ENCODE measurements at places on chromosomes 7 and 10.

DNA sequence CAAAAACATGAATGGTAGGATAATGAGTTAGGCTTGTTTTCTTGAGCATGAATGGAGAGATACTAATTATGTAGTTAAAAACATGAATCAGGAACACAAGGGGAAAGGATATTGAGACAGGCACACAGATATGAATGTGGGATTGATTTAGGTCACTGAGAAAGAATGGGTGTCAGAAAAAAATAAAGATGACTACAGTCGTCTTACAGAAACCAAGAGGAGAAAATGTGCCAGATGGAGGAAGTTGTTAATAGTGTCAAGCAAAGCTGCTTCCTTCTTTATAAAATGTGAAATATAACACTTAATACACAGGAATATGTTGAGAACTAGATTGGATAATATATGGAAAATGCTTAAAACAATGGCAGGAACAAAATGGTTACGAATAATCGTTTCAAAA is 173.3 kb upstream of the BET1 start:
- no peak for DNase-seq

- DNase-seq: no peak
Observed at GRCh38 chr10:11302181-11302580, 284.5 kb downstream of the CELF2 start.

GRCh38 chr7:144784943-144785342 is 50.9 kb downstream of the TPK1 start:
- no peak for DNase-seq

DNA sequence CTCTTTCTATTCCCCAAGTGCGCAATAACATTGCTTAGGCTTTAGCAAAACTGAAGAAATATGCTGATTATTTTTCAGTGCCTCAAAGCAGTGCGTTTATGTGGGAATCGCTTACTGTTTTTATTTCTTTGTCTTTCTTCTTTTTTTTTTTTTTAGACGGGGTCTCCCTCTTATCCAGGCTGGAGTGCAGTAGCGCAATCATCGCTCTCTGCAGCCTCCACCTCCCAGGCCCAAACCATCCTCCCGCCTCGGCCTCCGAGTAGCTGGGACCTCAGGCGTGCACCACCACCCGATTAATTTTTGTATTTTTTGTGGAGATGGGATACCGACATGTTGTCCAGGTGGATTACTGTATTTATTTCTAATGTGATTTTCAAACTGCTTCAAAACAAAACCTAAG is 1.2 kb downstream of the DENND10 start:
- no peak for DNase-seq

- DNase-seq: no peak
Observed at GRCh38 chr7:55970978-55971377, 6.6 kb downstream of the NIPSNAP2 start.

- peak; percentile 96 for DNase-seq
Observed at GRCh38 chr10:72691863-72692743, at the start of gene MCU. Gene MCU (plus strand): TSS chr10:72692143. CDS start chr10:72692152, 9 bp downstream.

GRCh38 chr7:115409682-115410433 is 488.0 kb downstream of the MDFIC start:
- no peak for DNase-seq

- no peak for DNase-seq
Observed at GRCh38 chr7:2225830-2226229, 6.9 kb downstream of the MAD1L1 start.

- DNase-seq: no peak
Observed at GRCh38 chr10:92800134-92800733, 48.1 kb upstream of the EXOC6 start.

- DNase-seq: peak; percentile 61
Observed at GRCh38 chr10:51422311-51423120, 276.9 kb downstream of the CSTF2T start.

- DNase-seq: no peak
Observed at GRCh38 chr7:151416112-151416940, 6.5 kb upstream of the WDR86 start.

GRCh38 chr10:22672319-22673090 is 41.9 kb downstream of the PIP4K2A start:
- DNase-seq: no peak

DNA sequence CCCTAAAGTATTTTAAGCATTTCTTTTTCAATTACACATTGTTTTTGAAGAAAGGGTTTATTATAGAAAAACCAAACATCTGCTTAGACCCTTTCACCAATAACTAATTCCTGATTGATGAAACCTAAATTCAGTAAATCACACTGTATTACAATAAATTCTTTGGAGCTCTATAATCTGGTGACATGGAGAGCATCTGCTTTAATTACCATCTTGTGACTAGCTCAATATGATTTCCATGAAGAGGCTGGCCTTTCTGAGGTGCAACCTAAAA is 9.7 kb downstream of the HYCC1 start:
- DNase-seq: no peak

- DNase-seq: no peak
Observed at GRCh38 chr7:39356172-39356925, 209.9 kb upstream of the YAE1 start.

DNA sequence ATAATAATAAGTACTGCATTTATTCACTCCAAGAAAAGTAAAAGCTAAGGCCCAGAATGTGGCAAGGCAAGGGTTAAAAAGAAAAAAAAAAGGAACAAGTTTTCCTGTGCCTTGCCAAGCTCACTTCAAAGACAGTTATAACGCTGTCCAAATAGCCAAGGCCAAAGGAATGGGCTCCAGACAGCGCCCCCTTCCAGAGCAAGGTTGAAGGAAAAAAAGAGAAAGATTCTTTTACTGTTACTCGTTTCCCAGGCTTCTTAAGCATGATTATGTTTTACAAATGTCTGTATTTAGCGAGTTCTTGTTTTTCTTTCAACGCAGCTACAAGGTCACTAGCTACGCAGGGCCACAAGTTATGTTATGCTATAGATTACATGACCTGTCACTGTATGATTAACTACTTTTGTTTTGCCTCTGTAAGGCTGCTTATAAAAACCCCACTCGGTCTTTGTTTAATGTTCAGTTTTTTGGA is 9.1 kb upstream of the EIF4H start:
- DNase-seq: peak; percentile 62

DNA sequence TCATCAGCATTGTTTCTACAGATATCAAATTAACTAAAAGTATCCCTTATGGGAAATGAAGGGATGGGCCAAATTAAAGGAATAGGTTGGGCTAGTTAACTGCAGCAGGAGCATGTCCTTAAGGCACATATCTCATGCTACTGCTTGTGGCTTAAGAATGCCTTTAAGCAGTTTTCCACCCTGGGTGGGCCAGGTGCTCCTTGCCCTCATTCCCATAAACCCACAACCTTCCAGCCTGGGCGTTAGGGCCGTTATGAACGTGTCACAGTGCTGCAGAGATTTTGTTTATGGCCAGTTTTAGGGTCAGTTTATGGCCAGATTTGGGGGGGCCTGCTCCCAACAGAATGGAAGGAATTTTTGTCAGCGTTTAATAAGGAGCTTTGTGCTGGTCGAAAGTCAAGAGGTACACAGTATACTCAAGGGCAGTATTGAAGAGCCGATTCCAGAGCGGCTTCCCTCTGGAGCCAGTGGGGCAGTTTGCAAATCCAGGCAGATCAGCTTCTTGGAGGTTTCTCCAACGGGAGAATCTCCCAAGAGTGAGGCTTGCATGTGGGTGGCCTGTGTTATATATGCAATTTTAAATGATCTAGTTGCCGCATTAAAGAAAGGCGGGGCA is 7.7 kb downstream of the PFKP start:
- DNase-seq: no peak

- peak; percentile 42 for DNase-seq
Observed at GRCh38 chr7:100567031-100567730, 6.5 kb downstream of the SAP25 start.

DNA sequence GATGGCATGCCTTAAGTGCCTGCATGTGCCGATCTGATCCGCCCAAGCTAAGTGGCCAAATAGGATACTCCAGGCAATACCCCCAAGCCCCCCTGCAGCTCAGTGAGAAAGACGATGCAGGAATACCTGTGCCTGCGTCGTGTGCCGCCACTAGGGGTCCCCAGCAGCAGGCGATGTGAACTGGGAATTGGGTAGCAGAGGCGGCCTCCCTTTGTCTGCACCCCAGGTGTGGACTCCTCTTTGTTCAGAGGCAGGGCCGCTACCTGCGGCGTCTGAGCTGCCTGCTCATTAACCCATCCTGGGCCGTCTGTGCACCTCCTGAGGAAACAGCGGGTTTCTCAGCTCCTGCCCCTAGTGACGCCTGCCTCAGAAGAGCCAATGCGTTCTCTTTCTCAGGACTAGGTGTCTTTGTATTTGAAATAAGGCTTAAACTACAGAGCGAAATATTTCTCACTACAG is 4.8 kb upstream of the CHN2 start:
- DNase-seq: peak; percentile 20

All from iris pigment epithelial cell (primary cell).